Hippocampal formation (tissue), 2 donors: ENCODE measurements at places on chromosomes 2 and 18.

DNA sequence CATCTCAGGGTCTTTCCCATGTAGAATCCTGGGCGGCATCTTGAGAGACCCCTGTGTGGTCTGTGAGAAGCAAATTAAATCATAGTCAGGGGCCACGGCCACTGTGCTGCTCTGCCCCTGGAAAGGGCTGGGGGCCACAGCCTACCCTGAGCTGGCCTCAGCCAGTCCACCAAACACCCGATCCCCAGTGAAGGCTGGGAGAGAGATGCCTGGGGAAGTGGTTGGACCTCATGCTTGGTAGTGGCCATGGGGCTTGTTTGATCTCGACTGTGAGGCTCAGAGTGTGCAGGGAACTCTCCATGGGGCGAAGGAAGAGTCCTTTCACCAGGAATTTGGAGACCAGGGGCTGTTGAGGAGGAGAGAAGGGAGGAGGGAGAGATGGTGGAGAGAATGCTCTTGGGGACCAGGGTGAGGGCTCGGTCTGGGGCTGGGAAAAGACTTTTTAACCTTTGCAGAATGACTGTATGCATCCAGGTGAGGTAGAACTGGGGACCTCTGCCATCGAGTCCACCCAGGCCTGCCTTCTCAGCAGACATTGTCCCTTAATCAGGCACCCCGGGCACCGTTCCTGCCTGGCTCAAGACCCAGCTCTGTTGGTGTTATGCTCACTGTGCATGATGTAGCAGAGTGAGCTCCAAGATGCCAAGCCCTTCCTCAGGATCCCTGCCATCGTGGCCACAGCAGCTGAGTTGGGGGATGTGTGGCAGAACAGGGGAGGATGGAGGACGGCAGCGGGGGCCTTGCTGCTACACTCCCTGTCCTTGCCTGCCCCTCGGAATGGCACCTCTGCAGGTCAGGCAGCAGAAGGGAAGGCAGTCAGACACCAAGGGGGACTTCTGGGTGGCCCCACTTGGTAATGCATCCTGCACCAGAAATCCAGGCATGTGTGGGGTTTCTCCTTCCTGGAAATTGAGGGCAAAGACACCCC lies 249.9 kb downstream of the DYSF start:
- DNase-seq = no peak

GRCh38 chr18:49811151-49811938 lies 2.0 kb downstream of the ACAA2 start:
- no peak for DNase-seq

GRCh38 chr2:235498946-235499812 lies 5.3 kb downstream of the AGAP1 start:
- no peak for DNase-seq

DNA sequence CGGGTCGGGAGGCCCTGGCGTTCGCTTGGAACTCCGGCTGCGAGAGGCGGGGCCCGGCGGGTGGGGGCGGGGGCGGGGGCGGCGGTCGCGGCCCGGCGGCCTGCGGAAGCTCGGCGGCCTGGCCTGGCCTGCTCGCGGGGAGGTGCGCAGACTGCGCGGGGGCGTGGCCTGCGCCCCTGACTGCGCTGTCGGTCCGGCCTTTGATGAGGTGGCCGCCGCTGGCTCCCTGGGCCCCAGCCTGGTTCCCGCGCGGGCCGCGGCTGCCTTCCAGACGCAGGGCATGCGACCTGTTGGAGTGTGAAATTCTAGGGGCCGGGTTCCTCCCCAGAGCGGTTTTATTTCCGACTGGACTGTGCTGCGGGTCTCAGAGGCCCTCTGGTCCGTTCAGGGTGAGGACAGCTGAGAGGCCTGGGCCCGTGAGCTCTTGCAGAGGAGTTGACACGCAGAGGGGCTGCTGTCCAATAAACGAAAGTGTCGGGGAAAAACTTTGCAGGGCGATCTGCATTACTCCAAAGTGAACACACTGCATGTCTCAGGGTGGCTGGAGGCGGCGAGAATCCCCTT lies 629 bp downstream of the NRBP1 start:
- peak; percentile 82 for DNase-seq

GRCh38 chr2:233233618-233234230 lies 17.7 kb upstream of the ATG16L1 start:
- DNase-seq = no peak

GRCh38 chr2:222610746-222611145 lies 45.1 kb downstream of the FARSB start:
- no peak for DNase-seq

DNA sequence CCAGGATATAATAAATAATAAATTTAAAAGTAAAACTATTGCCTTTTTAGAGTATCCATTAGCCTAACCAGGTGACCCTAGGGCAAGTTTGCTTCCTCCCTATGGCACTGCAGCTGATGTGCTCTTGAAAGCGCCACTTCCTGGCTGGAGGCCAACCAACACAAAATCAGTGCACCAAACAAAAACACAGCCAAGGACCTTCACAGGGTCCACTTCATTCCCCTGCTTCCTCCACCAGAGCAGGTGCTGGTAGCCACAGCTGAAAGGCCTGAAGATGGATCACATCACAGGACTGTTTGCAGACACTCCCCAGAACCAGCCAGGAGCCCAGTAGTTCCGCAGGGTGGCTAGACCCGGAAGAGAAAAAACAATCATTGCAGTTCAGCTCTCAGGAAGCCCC lies 108.8 kb downstream of the TWIST2 start:
- no peak for DNase-seq
